ENCODE measurements at places on chromosomes 5 and 9.

- peaks cover 22% of the 10 kb centered on the region for H3K4me1 ChIP-seq
- peaks cover 4% of the 10 kb centered on the region for H3K36me3 ChIP-seq
- DNase-seq, result no peak
Observed at GRCh38 chr9:17003576-17004240, 131.1 kb upstream of the CNTLN start.

- H3K27me3 ChIP-seq, result peaks cover 7% of the 10 kb centered on the region
- no peak overlapping the region for H3K27ac ChIP-seq
- H3K4me3 ChIP-seq, result no peak overlapping the region
- H3K4me1 ChIP-seq, result no peaks in the 10 kb centered on the region
- no peak for DNase-seq
- no peaks in the 10 kb centered on the region for H3K36me3 ChIP-seq
Observed at GRCh38 chr9:83569326-83569725, 31.1 kb upstream of the FRMD3 start.

- peaks cover 11% of the 10 kb centered on the region for H3K27me3 ChIP-seq
- no peak overlapping the region for H3K27ac ChIP-seq
- H3K36me3 ChIP-seq, result peaks cover 5% of the 10 kb centered on the region
Observed at GRCh38 chr5:147327421-147327820, 92.6 kb downstream of the STK32A start.

DNA sequence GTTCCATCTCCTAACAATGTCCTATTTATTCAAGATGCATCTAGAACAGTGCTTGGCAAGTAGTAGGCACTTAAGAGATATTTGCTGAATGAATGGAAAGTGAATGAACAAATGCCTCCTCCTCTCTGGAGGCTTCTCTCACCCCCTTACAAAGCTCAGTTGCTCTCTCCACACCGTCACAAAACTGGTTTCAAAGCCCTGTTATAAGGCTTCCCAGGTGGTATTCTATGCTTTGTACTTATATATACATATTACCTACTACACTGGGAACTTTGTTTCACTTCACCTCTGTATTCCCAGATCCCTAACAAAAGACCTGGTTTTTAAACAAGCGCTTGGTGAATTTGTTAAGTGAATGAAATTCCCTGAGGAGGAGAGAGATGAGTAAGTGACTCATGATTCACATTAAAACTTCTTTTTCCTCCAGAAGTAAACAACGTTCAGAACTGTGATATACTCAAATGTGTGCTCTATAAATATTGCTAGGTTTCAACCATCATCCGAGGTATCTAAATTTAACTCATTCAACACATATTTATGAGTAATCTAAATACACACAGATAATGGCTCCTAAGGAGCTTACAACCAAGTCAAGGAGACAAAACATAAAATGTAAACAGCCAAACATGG, 36.0 kb downstream of the DENND1A start:
- H3K4me1 ChIP-seq, result no peaks in the 10 kb centered on the region
- H3K36me3 ChIP-seq, result peaks cover 17% of the 10 kb centered on the region

DNA sequence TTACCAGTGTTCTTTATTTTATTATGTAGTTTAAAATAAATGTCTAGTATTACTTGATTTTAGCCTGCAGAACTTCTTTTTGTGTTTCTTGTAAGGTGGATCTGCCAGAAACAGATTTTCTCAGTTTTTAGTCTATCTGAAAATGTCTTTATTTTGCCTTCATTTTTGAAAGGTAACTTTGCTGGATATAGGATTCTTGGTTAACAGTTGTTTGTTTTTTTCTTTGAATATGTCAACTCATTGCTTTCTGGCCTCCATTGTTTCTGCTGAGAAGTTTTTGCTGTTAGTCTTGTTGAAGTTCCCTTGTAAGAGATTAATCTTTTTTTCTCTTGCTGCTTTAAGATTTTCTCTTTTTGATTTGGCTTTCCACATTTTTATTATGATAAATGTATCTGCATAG, 75.5 kb downstream of the MTREX start:
- no peaks in the 10 kb centered on the region for H3K27me3 ChIP-seq
- H3K4me1 ChIP-seq, result no peaks in the 10 kb centered on the region
- H3K27ac ChIP-seq, result no peak overlapping the region

- peaks cover 7% of the 10 kb centered on the region for H3K27me3 ChIP-seq
- H3K36me3 ChIP-seq, result peaks cover 16% of the 10 kb centered on the region
- no peak overlapping the region for H3K4me3 ChIP-seq
- peaks cover 25% of the 10 kb centered on the region for H3K4me1 ChIP-seq
- no peak for DNase-seq
- peak overlapping the region; percentile 85 for H3K27ac ChIP-seq
Observed at GRCh38 chr5:95392593-95393182, 1.5 kb downstream of the FAM81B start.

- no peaks in the 10 kb centered on the region for H3K36me3 ChIP-seq
- no peak overlapping the region for H3K27ac ChIP-seq
- H3K4me3 ChIP-seq, result no peak overlapping the region
- H3K4me1 ChIP-seq, result peaks cover 11% of the 10 kb centered on the region
Observed at GRCh38 chr5:149006426-149006825, 56.4 kb downstream of the SH3TC2 start.

DNA sequence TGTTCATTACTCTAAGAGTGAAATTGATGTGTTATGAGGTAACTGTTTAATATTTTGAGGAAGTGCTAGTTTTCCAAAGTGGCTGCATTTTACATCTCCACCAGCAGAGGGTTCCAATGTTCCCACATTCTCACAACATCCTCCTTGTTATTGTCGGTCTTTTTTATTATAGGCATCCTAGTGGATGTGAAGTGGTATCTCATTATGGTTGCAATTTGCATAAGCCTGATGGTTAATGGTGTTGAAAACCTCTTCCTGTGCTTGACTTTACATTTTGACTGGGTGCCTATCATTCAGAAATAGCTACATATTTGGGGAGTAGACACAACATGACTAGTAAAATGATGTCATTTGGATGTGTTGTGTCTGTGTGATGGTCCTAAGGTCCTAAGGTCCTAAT, 143.6 kb downstream of the MRPS30 start:
- no peaks in the 10 kb centered on the region for H3K4me1 ChIP-seq
- H3K36me3 ChIP-seq, result no peaks in the 10 kb centered on the region
- peak; percentile 15 for DNase-seq
- no peak overlapping the region for H3K4me3 ChIP-seq
- no peak overlapping the region for H3K27ac ChIP-seq

GRCh38 chr9:14320271-14321181, 6.6 kb upstream of the NFIB start:
- no peak overlapping the region for H3K27ac ChIP-seq
- no peak for DNase-seq
- H3K36me3 ChIP-seq, result no peaks in the 10 kb centered on the region
- peaks cover 77% of the 10 kb centered on the region for H3K27me3 ChIP-seq

DNA sequence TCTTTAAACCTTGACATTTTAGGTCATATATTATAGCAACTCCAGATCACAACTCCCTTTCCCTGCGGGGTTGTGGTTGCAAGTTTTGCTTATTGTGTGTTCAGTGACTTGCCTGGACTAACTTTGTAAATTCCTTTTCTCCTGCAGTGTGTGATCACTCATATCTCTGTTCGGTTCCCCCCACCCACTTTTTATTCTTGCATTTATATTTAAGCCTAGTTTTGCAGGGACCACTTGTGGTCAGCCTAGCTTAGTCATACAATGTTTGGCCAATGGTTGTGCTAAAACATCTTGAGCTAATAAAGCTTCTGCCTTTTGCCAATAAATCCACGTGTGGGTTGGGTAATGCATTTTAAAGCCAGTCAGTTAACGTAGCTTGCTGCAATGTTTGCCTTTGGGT, 146.5 kb upstream of the IRX4 start:
- no peak overlapping the region for H3K27ac ChIP-seq
- peaks cover 47% of the 10 kb centered on the region for H3K27me3 ChIP-seq
- no peak for DNase-seq
- H3K4me3 ChIP-seq, result no peak overlapping the region
- no peaks in the 10 kb centered on the region for H3K4me1 ChIP-seq
- no peaks in the 10 kb centered on the region for H3K36me3 ChIP-seq

- H3K36me3 ChIP-seq, result no peaks in the 10 kb centered on the region
- H3K4me1 ChIP-seq, result peaks cover 98% of the 10 kb centered on the region
- DNase-seq, result peak; percentile 26
- H3K4me3 ChIP-seq, result peak overlapping the region; percentile 25
- no peak overlapping the region for H3K27ac ChIP-seq
Observed at GRCh38 chr9:132184124-132184523, 22.3 kb downstream of the NTNG2 start.

GRCh38 chr9:132647806-132648205, 22.0 kb downstream of the DDX31 start:
- H3K27me3 ChIP-seq, result no peaks in the 10 kb centered on the region
- H3K27ac ChIP-seq, result no peak overlapping the region
- H3K4me1 ChIP-seq, result no peaks in the 10 kb centered on the region
- DNase-seq, result no peak
- no peak overlapping the region for H3K4me3 ChIP-seq

GRCh38 chr5:107275333-107275732, 395.4 kb downstream of the EFNA5 start:
- no peak overlapping the region for H3K4me3 ChIP-seq
- no peak for DNase-seq
- H3K27ac ChIP-seq, result no peak overlapping the region
- peaks cover 6% of the 10 kb centered on the region for H3K4me1 ChIP-seq

DNA sequence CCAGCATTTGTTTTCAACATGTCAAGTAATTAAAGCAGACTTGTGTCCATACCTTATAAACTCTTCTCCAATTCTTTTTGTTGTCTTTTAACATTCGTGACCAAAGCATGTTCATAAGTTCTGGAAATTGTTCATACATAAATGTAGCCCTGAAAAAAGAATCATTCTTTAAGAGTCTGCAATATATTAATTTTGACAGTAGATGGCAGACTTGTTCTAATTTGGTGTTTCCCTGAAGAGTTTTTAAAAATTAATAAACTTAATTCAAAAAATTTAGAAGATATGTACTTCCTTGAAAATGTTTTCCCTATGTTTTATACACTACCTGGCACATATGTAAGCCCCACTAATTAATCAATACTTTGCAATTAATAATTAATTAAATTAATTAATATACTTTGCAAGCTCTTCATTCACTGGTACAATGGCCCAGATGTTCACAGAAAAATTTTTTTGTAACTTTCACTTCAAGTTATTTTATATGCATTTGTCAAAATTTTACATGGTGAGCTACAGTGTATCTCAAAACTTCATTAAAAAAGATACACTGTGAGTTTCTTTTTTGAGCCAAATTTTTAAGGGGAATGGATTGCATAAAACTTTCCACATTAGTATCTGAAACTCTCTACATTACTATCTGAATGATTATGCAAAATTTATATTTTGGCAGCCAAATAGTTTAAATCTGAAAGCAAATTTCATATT, 42.1 kb downstream of the CLINT1 start:
- no peak overlapping the region for H3K4me3 ChIP-seq
- H3K4me1 ChIP-seq, result peaks cover 20% of the 10 kb centered on the region
- peaks cover 32% of the 10 kb centered on the region for H3K36me3 ChIP-seq
- H3K27me3 ChIP-seq, result no peaks in the 10 kb centered on the region
- DNase-seq, result no peak

DNA sequence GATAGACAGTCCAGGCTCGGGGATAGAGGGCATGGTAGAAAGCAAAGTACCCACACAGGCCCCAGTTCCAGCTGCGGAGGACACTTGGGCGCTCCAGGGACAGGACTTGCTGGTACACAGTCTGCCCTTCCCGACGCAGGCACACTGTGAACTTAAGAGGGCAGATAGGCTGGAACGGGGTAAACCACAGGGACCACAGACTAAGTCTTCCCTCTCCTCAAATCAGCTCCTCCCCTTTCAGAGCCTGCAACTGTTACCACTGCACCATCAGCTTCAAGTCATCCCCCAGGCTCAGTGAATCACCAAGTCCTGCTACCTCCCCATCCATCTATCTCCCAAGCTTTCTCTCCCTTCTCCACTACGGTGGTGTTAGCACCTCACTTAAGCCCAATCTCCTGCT, 7.3 kb downstream of the GBA2 start:
- peaks cover 14% of the 10 kb centered on the region for H3K4me1 ChIP-seq
- H3K27me3 ChIP-seq, result peaks cover 10% of the 10 kb centered on the region
- peaks cover 39% of the 10 kb centered on the region for H3K36me3 ChIP-seq
- no peak overlapping the region for H3K27ac ChIP-seq
- DNase-seq, result no peak

DNA sequence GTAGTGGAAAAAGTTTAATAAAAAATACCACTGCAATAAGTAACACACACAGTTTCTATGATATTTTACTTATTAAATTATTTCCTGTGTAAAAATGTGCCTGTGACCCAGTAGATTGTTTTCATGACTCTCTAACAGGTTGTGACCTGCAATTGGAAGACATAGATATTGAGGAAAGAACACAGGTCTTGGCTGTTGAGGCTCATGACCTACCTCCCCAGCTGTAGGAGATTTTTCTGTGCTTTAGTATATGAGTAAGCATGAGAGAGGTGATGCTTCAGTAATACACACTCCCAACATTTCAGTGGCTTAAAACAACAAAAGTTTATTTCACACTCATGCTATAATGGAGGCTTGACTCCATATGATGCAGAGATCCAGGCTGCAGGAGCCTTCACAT, 47.3 kb upstream of the TNC start:
- no peak overlapping the region for H3K27ac ChIP-seq
- DNase-seq, result no peak
- H3K36me3 ChIP-seq, result no peaks in the 10 kb centered on the region
- H3K27me3 ChIP-seq, result peaks cover 7% of the 10 kb centered on the region

GRCh38 chr5:68378204-68378820, 162.8 kb downstream of the PIK3R1 start:
- H3K27me3 ChIP-seq, result peaks cover 8% of the 10 kb centered on the region
- H3K4me3 ChIP-seq, result no peak overlapping the region

DNA sequence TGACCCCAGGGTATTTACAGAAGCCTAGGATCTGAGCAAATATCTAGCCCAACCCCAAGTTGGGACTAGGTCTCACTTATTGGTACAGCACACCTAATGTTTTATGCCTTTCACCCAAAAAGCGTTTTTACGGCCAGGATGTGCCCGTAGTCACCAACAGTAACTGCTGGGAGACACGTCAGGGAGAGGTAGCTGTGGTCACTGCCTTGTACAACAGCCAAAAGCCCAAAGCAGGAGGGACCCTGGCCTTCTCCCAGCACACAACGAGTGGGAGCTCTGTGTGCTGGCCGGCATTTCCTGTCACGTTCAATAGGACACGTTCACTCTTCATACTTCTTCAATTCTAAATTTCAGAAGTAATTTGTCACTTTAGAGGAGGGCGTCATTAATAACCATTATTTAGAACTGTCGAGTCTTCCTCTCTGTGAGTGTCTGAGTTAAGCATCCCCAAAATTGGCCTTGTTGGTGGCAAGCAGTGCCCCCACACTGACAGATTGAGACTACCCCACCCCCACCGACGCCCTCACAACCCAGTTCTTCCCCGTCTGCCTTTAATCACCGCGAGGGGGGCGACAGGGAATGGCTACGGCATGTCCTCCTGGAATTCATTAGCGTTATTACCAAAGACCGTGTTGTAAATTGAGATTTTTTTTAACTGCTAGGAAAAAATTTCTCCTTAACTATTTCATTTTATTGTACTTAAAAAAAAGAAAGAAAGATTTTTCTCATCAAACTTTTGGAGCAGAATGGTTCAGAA, 80.7 kb downstream of the MVB12B start:
- no peak overlapping the region for H3K4me3 ChIP-seq
- peaks cover 7% of the 10 kb centered on the region for H3K27me3 ChIP-seq
- no peak for DNase-seq
- peak overlapping the region; percentile 39 for H3K27ac ChIP-seq
- peaks cover 13% of the 10 kb centered on the region for H3K36me3 ChIP-seq
